ENCODE measurements at places on chromosomes 6 and 20.

- DNase-seq: no peak
Observed at GRCh38 chr20:3814928-3815495, 5.3 kb upstream of the AP5S1 start.

GRCh38 chr6:13229205-13230085 is 98.9 kb downstream of the TBC1D7 start:
- DNase-seq: no peak

GRCh38 chr6:23559587-23560343 is 566.2 kb upstream of the NRSN1 start:
- no peak for DNase-seq

DNA sequence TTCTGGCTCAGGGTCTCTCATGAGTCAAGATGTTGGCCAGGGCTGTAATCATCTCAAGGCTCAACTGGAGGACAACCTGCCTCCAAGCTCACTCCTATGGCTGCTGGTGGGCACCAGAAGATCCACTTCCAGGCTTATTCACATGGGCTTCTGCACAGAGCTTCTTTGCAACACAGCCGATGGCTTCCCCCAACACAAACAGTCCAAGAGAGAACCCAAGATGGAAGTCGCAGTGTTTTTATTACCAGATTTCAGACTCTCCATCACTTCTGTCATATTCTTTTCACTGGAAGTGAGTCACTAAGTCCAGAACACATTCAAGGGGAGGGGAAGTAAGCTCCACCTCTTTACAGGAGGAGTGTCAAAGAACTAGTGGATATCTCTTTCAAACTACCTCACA is 75.5 kb downstream of the CD164 start:
- DNase-seq: no peak

DNA sequence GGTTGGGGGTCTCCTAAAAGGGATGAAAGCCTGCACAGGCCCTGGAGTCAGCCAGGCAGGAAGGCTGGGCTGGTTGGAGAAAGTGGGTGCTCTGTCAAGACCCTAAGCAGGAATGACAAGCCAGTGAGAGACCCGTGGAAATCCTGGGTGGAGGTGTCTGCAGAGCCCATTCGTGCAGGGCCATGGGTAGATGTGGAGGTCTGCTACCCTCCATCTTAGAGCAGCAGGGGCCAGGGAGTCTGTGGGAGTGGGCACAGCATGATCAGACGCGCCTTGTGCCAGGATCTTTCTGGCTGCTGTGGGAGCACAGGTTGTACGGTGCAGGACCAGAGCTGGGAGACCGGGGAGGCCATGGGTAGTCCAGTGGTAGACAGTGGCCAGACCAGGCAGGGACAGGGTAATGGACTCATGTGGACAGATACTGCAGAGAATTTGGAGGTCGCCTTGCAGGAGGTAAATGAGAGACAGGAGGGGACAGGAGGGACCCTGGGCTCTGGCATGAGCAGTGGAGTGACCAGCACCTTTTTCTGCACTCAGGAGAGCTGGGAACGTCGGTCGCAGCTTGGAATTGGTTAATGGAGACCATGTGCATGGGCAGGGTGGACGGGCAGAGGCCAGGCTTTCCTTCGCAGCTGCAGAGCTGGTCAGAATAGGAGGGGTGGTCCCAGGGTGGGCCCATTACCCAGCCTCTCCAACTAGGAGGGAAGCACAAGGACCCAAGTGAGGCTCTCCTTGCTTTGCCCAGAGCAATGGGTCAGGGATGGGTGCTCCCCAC is 203.5 kb upstream of the PMEPA1 start:
- DNase-seq: no peak

DNA sequence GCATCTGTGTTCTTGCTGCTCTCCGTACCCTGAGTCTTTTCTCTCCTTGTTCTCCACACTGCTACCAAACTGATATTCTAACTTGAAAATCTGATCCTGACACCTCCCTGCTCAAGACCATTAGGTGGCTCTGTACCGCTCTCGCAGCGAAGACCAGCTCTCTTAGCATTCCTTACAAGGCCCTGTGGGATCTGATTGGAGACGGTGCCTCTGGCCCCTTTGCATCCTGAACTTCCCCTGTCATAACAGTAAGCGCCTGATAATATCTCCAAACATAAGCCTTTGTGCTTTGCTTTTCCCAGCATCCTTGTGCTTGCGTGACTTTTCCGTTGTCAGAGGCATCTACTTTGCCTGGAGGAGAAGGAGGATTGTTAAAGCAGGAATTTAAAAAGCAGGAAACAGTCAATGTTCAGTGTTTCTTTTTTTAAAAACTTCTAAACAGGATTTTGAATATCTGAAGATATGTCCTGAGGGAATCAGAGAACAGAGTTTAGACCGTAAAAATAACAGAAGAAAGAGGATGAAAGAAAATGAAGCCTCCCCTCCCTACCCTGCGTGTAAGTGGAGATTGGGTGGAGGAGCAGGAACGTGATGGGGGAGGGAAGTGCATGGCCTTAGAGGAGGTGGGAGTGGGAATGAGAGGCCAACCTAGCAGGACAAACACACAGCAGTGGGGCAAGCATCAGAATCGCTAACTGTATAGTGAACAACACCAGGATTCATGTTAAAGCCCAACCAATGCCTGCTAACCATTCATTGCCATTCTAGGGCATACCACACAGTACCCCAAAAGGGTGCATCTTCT is 89.2 kb upstream of the STMND1 start:
- no peak for DNase-seq

DNA sequence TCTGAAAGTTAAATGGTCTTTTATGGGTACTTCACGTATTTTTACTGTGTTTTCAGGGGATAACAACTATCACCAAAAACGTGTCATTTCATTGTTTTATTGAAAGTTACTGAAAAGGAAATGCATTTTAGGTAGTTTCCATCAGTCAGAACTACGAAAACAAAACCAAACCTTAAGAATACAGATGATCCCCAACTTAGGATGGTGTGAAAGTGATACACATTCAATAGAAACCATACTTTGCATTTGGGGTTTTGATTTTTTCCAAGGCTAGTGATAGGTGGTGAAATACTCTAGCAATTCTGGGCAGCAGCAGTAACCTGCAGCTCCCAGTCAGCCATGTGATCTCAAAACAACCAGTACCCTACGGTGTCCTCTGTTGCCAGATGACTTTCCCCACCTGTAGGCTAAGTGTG is 25.9 kb upstream of the EFHC1 start:
- no peak for DNase-seq

DNA sequence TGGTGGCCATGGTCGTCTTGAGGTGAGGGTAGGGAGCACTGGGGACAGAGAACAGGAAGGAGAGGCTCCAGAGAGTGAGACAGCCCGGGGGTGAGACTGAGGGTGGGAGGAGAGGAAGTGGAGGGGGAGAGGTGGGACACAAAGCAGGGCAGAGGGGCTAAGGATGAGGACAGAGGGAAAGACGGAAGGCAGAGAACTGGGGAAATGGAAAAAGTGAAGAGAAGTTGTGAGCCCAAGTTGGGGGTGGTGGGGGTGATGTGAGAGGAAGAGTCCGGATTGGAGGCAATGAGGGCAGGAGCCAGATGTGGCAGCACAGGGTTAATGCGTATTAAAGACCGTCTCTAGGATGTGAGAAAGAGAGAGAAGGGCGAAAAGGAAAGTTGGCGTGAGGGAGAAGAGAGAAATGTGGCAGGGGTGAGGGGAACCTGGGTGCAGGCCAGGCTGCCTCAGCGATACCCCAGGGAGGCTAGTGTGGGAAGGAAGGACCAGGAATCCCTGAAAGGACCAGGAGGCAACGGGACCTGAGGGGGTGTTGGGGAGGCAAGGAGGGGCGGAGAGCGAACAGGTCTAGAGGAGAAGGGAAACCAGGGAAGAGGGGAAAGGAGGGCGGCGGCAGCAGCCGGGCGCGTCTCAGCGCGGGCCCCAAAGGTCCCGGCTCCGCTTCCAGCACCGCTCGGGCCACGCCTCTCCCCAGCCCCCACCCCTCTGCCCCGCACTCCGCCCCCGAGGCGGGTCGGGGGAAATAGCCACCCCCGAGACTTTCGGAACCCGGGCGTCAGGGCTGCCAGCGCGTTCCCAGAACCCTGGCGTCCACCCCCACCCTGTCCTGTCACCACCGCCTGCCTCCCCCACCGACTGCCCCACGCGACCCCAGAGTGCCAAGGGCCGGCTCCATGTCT is at the start of gene PPP1R18:
TSS of gene PPP1R18 (minus strand) at position 637 of the 899 bp plus-strand sequence. CDS start at position 10, 627 bp downstream.
- DNase-seq: peak; percentile 80

DNA sequence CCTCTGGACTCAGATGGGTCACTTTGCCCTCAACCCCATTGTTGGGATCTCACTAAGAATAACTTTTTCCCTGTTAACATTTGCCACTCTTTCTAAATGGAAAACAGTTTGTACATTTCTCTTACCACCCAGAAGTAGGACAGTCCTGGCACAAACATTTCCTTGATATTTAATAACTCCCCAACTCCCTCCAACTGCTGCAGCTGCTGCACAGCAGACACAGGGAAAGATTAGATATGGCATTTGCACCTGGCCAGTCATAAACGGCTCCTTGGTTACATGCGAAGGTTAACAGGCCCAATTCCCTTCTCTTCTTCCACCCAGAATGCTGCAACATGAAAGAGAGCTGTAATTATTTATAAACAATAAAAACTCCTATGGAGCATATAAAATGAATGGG is 55.9 kb upstream of the SOX4 start:
- no peak for DNase-seq

DNA sequence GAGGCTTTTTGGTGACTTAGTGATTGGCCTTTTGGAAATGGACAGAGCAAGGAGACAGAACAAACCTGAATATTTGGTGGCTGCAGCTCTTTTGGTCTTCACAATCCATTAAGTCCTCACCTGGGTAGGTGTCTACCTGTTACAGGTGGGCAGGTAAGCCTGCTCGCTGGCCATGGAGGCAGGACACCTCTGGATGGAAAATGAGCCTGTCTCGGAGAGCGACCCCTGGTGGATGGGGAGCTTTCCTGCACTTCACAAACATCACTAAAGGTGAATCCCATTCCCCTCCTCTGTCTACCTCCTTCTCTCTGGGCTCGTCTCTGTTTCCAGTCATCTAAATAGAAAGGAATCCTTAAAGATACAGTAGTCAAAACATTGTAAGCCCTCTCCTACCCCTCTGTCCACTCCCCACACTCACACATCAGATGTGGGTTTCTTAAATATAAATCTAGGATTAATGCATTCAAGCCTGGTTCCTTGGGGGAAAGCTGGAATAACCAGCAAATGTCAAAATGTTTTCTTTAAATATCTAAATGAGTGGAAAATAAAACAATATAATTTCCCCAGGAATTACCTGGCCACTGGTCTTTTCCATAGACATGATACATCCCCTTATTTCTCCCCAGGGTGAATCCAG is 304.9 kb downstream of the CDH26 start:
- peak; percentile 48 for DNase-seq

DNA sequence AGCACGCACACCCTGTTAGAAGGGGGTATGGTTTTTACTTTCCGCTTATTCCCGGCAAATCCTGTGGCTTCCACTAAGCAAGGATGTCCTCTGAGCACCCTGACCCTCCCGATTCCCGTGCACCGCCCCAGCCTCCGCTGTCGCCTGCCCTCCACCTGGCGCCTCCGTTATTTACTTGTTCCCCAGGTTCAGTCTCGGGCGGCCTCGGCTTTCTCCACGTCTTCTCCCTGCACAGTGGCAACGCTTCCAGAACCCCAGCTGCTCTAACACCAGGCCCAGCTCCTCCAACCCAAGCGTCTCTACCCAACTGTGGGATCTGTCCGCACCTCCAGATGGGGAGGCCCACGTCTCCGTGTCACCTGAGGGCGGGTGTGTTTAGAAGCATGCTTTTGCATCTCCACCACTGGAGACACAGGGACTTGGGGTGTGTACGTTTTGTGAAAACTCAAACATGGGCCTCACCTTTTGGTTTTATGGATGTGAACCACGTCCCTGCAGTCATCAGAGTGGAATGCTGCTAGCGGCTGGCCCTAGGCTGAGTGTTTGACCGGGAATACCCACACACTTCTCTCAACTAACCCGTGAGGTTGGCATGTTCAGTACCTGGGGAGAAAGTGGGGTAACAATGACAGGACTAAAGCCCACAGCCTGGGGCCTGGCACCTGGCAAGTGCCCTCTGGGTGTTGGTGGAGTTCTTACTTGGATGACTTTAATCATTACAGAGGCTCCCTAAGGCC is 79.9 kb downstream of the THBS2 start:
- no peak for DNase-seq

GRCh38 chr6:170178561-170179477 is 112.1 kb downstream of the DLL1 start:
- no peak for DNase-seq

DNA sequence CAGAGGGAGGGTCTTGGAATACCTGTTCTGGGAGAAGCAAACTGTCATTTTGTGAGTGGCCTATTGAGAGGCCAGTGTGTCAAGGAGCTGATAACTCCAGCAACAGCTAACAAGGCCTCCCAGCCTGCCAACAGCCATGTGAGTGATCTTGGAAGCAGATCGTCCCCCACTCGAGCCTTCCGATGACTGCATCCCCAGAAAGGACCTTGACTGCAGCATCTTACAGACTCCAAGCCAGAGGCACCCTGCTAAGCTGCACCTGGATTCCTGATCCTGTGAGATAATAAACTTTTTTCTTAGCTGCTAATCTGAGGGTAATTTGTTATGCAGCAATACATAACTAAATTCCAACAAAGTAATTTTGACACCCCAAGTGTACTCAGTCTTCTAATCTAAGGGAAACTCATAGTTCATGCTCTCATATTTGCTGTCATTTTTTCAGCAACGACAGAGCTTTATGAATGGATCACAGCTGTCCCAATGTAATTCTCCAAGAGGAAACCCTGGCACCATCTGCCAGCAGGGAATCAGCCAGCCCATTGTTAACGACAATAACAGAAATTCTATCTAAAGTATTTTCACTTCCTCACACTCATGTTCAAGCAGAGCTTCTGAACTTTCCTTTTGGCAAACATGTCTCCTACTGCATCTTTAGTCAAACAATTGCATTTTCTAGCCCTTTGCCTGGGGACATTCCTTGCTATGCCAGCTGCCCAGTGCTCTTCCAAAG is 470.2 kb upstream of the BTBD3 start:
- DNase-seq: no peak

- DNase-seq: no peak
Observed at GRCh38 chr6:109672839-109673238, 18.2 kb downstream of the AK9 start.

GRCh38 chr20:36989797-36990196 is 38.3 kb upstream of the SAMHD1 start:
- no peak for DNase-seq

- no peak for DNase-seq
Observed at GRCh38 chr6:132209351-132209750, 191.9 kb downstream of the MOXD1 start.

DNA sequence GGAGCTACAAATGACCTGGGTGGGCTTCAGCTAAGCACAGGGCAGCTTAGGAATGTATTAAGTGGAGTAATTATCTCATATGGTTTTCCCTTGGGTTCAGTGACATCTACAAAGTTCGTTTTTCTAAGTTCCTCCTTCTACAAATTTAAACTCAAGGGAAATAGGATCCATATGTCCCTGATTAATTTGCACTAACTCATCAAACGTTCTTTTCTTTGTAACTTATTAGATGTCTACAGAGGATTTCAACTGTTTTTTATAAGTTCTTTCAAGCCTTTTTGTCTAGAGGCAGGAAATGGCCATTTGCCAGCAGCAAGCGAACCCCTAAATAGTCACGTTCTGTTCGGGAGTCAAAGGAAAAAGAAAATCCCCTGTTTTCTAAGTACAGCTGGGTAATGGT is 1060.3 kb downstream of the KIF16B start:
- DNase-seq: no peak
